ENCODE measurements at places on chromosomes 1 and 21. TPM values are rescaled to one million over a fixed set of nuclear protein-coding genes. Genes with fewer than 3 reads are reported as not detected.

MRPL39 gene
- 25.6 TPM for total RNA-seq

ANGPTL3 gene
- total RNA-seq: not detected

TMEM81 gene
- 2.0 TPM for total RNA-seq

IVL gene
- under 0.01 TPM for total RNA-seq

CDCA8 gene
- 1.2 TPM for total RNA-seq

FAM167B gene
- 0.74 TPM for total RNA-seq

CBS gene
- 31.7 TPM for total RNA-seq

EPHA8 gene
- total RNA-seq: 1.2 TPM

HES5 gene
- 13.3 TPM for total RNA-seq

TRIM67 gene
- 46.7 TPM for total RNA-seq

CD84 gene
- 2.2 TPM for total RNA-seq

BARHL2 gene
- total RNA-seq: not detected

TNFRSF4 gene
- not detected for total RNA-seq

All from temporal lobe (tissue), 4 donors.